Large intestine (tissue), 12 donors: ENCODE measurements at places on chromosomes 6 and 20.

- no peak for DNase-seq
- no peaks in the 10 kb centered on the region for H3K27me3 ChIP-seq
- peaks cover 3% of the 10 kb centered on the region for H3K4me1 ChIP-seq
- H3K36me3 ChIP-seq, result no peaks in the 10 kb centered on the region
- H3K4me3 ChIP-seq, result no peak overlapping the region
- peak overlapping the region; percentile 31 for H3K27ac ChIP-seq
These were observed 36.6 kb downstream of the AIG1 start for GRCh38 chr6:143097224-143097795.

DNA sequence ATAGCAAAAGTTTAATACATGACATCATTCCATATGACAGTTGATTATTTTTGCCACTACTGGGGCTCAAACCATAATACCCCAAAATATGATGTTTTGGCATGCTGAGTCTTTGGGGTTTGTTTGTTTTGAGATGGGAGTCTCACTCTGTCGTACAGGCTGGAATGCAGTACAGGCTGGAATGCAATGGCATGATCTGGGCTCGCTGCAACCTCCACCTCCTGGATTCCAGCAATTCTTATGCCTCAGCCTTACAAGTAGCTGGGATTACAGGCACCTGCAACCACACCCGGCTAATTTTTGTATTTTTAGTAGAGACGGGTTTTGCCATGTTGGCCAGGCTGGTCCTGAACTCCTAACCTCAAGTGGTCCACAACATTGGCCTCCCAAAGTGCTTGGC, 1.3 kb upstream of the MRS2 start:
- H3K36me3 ChIP-seq, result peaks cover 9% of the 10 kb centered on the region
- DNase-seq, result no peak
- no peak overlapping the region for H3K4me3 ChIP-seq
- no peak overlapping the region for H3K27ac ChIP-seq
- no peaks in the 10 kb centered on the region for H3K27me3 ChIP-seq

- no peak overlapping the region for H3K27ac ChIP-seq
- H3K4me1 ChIP-seq, result no peaks in the 10 kb centered on the region
- no peak overlapping the region for H3K4me3 ChIP-seq
- H3K36me3 ChIP-seq, result no peaks in the 10 kb centered on the region
- H3K27me3 ChIP-seq, result peaks cover 3% of the 10 kb centered on the region
These were observed 38.5 kb downstream of the DLGAP4 start for GRCh38 chr20:36344517-36345132.

GRCh38 chr6:147382945-147383554, 125.4 kb upstream of the SAMD5 start:
- no peak overlapping the region for H3K4me3 ChIP-seq
- H3K27me3 ChIP-seq, result no peaks in the 10 kb centered on the region
- H3K27ac ChIP-seq, result no peak overlapping the region
- no peaks in the 10 kb centered on the region for H3K4me1 ChIP-seq
- H3K36me3 ChIP-seq, result peaks cover 33% of the 10 kb centered on the region
- peak; percentile 5 for DNase-seq

GRCh38 chr20:41133709-41134361, 3.5 kb upstream of the PLCG1 start:
- H3K4me3 ChIP-seq, result no peak overlapping the region
- H3K4me1 ChIP-seq, result peaks cover 4% of the 10 kb centered on the region
- no peak for DNase-seq
- H3K36me3 ChIP-seq, result no peaks in the 10 kb centered on the region
- no peaks in the 10 kb centered on the region for H3K27me3 ChIP-seq

DNA sequence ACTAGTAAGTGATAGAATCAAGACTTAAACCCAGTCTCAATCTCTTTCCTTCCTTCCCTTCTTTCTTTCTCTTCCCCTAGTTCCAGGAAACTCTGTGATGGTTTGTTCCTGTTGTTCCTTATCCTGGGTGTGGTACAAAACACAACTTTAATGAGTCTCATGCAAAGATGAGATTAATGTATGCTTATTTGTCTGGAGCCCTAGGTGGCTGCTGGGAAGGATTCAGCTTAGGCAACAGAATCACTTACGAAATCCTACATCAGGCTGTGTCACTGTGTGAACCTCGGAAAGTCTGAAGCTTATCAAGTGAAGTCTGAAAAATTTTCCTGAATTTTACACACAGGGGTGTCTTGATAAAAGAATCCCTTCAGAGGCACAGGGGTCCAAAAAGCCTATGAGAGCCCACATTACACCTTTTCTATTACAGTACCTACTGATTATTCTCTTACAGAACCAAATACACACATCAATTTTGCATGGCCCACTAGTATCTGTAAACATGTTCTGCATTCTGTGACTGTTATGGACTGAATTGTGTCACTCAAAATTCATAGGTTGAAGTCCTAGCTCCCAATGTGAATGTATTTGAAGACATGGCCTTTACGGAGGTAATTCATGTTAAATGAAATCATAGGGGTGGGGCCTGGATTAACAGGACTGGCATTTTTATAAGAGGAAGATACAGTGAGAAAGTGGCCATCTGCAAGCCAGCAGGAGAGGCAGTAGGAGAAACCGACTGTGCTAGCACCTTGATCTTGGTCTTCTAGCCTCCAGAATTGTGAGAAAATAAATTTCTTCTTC, 144.7 kb downstream of the MYB start:
- H3K27me3 ChIP-seq, result no peaks in the 10 kb centered on the region
- no peaks in the 10 kb centered on the region for H3K4me1 ChIP-seq
- no peaks in the 10 kb centered on the region for H3K36me3 ChIP-seq
- H3K27ac ChIP-seq, result no peak overlapping the region
- DNase-seq, result no peak

DNA sequence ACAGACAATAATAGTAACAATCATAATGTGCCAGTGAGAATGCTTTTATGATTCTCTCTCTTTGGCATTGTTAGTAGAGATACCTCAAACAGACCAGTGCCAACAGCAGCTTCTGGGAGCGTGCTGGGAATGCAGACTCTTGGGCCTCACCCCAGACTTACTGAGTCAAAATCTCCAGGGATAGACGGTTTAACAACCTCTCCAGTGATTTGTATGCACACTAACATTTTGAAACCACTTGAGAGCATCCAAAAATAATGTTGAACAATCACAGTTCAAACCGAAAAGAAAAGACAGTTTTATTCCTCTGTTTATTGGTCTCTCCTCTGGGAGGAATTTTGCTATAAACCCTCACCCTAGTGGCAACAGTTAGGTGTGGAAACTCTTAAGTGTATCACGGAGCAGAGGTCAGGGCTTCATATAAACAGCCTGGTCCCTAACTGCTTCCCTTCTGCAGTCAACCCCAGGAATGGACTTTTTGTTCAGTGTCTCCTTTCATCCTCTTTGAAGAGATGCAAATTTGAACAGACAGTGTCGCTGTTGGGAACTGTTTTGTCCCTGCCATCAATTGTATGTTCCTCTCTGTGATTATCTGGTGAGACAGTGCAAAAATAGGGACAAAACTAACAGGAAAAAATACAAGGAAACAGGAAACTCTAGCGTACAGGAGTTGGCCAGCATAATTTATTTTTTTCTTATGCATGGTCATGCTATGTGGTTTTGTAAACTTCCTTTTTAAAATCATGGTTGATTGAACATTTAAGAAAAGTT, 162.4 kb upstream of the BTBD3 start:
- no peak for DNase-seq
- no peaks in the 10 kb centered on the region for H3K36me3 ChIP-seq
- H3K4me3 ChIP-seq, result no peak overlapping the region

GRCh38 chr20:41249411-41250281, 67.9 kb downstream of the ZHX3 start:
- no peaks in the 10 kb centered on the region for H3K27me3 ChIP-seq
- no peak overlapping the region for H3K27ac ChIP-seq
- H3K4me3 ChIP-seq, result no peak overlapping the region
- peak; percentile 9 for DNase-seq
- H3K4me1 ChIP-seq, result no peaks in the 10 kb centered on the region
